ENCODE measurements at places on chromosomes 12 and 14. TPM values are rescaled to one million over a fixed set of nuclear protein-coding genes. Genes with fewer than 3 reads are reported as not detected.
A peak's percentile ranks its signal among the peaks of the same experiment; 100 is the strongest.

DNA sequence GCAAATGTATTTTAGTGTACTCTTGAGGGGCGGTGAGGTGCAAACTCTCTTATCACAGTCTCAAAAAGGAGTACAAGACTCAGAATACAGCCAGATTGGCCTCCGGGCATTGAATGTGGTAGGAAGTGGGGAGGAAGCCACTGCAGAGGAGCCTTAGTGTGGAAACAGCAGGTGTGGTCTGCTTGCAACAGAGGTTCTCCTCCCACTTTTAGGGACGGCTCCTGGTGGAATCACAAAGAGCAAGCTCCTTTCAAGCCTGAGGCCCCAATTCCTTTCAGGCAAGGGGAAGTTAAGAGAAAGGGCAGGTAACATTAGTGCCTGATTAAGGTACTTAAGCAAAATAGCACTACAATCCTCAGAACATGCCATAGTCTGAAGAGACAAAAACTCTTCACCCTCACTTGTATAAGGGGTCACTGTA lies 23.7 kb upstream of the SLC2A3 start:
- no peaks in the 10 kb centered on the region for H3K27me3 ChIP-seq
- peak; percentile 3 for DNase-seq
- H3K36me3 ChIP-seq, result no peaks in the 10 kb centered on the region
- no peak overlapping the region for H3K27ac ChIP-seq
- H3K4me1 ChIP-seq, result peaks cover 21% of the 10 kb centered on the region

DNA sequence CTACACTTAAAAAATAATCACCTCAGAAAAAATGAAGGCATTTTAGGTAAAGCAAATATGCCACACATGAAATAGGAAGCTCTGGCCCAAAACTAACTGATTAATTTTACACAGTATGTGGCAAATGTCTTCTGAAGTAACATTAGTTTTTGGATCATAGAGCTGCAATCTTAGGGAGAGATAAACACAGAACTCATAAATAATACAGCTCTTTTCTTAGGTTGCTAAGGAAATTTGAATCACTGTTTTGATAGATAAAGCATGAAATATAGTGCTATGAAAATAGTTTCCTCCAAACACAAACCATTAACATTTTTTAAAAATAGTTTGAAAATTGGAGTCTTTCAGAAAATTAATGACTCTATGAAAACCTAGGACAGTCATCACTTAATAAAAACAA lies 15.0 kb downstream of the RASSF9 start:
- no peak overlapping the region for H3K4me3 ChIP-seq
- H3K36me3 ChIP-seq, result no peaks in the 10 kb centered on the region
- DNase-seq, result peak; percentile 77

DNA sequence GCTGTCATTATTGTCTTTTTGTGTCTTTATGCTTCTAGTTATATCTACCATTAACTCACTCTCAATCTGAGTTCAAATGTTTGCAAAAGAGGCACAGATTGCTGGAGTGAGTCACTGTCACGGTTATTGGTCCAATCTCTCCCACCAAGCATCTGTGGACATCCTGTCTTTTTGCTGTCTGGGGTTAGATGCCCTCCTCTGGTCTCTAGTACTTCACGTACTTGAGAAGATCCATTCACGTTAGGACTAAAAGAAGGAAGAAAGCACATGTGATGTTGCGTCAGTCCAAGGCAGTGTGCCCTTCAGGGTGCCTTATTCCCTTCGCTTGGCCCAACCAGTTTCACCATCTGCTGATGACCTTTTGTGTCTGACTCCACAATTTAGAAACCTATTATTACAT lies 72.3 kb upstream of the STXBP6 start:
- H3K4me3 ChIP-seq, result no peak overlapping the region
- H3K36me3 ChIP-seq, result no peaks in the 10 kb centered on the region
- H3K27me3 ChIP-seq, result no peaks in the 10 kb centered on the region
- no peak for DNase-seq
- no peak overlapping the region for H3K27ac ChIP-seq

GRCh38 chr14:51666826-51667225 lies 15.1 kb downstream of the FRMD6 start:
- peaks cover 7% of the 10 kb centered on the region for H3K4me1 ChIP-seq
- DNase-seq, result no peak
- no peak overlapping the region for H3K4me3 ChIP-seq
- no peak overlapping the region for H3K27ac ChIP-seq
- H3K27me3 ChIP-seq, result no peaks in the 10 kb centered on the region
- H3K36me3 ChIP-seq, result no peaks in the 10 kb centered on the region

The CLSTN3 gene
- 27.8 TPM for total RNA-seq

The CCDC175 gene
- not detected for total RNA-seq

DNA sequence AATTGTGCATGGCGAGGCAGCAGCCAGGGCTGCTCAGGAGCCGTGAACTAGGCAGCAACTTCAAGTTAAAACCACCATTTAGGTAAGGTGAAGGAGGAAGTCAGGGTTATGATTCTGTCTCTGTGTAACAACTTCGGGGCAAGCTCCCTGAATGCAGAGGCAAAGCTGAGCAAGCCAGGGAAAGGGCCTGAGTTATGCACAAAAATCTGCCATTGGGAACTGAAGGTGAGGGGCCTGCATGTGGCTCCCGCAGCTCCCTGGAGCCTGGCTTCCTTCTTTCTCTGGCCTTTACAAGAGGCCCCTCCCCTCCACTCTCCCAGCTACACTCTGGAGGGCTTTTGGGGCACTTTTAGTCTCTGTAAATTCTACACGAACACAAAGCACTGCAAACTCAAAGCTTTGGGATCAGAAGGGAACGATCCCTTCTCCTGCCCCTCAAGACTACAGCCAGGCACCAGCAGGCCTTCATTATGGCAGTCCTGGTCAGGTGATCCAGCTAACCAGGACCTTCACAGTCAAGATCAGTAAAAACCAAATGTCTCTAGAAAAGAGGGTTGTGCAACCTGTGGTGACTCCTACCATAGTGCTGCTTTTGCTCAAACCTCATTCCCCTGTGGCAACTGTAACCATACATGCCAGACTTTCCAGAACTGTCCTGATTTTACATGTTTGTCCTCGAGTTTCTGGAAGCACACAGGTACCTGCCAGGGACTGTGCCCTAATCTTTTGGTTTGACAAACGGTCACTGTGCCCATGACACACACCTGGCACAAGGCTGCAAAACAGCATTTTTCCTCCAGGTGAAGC lies 67.2 kb upstream of the PTGR2 start:
- H3K27ac ChIP-seq, result peak overlapping the region; percentile 93
- no peak for DNase-seq
- H3K4me1 ChIP-seq, result peaks cover 38% of the 10 kb centered on the region
- no peaks in the 10 kb centered on the region for H3K36me3 ChIP-seq

The SLCO1C1 gene
- total RNA-seq, result 1.9 TPM

DNA sequence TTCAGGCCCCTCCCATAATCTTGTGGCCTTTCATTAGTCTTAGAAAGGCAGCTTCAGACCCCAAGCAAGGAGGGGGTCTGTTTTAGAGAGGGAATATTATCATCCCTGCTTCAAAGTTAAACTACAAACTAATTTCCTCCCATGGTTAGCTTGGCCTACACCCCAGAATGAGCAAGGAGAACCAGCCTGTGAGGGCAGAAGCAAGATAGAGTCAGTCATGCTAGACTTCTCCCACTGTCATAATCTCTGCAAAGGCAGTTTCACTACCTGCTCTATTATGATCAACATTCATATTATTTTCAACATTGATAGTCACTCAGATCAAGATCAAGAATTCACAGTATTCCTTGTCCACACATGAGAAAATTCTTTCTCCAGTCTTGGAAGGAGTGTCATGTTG lies 105.1 kb downstream of the GXYLT1 start:
- H3K27me3 ChIP-seq, result no peaks in the 10 kb centered on the region
- no peak overlapping the region for H3K27ac ChIP-seq
- DNase-seq, result no peak
- no peaks in the 10 kb centered on the region for H3K36me3 ChIP-seq
- H3K4me3 ChIP-seq, result no peak overlapping the region
